ENCODE measurements at places on chromosomes 3 and 15.

DNA sequence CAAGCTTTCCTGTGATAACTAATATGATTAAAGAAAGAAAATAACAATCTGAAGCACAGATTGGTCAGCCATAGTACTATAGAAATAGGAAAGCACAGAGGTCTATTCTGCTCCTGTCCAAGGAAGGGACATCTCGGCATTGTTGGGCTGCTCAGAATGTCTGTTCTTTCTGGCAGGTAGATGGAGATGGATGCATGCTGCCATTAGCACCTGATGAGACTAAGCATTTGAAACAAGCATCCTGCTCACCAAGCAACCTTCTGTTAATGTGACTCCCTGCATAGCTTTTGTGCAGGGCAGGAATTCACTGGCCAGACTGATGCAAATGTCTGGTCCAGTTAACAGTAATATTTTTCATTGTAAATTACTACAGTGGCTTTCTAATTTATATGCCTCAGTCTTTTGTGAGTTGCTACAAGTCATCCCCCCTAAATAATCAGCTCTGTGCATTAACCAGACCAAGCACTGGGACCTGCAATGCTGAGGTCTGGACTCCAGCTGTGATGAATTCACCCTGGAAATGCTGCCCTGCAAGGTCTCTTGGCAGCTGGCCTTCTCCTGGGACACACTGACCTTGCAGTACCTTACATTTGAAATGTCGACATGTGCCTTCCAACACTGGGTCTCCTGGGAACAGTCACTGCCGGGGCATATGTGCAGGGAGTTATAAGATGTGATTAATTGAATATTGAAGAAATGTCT is 1123.7 kb downstream of the IGSF11 start:
- no peak for DNase-seq

GRCh38 chr3:140950144-140950543 is 8.5 kb downstream of the SLC25A36 start:
- DNase-seq, result no peak

- DNase-seq, result no peak
Observed at GRCh38 chr15:66050264-66050663, 181.0 kb downstream of the RAB11A start.

DNA sequence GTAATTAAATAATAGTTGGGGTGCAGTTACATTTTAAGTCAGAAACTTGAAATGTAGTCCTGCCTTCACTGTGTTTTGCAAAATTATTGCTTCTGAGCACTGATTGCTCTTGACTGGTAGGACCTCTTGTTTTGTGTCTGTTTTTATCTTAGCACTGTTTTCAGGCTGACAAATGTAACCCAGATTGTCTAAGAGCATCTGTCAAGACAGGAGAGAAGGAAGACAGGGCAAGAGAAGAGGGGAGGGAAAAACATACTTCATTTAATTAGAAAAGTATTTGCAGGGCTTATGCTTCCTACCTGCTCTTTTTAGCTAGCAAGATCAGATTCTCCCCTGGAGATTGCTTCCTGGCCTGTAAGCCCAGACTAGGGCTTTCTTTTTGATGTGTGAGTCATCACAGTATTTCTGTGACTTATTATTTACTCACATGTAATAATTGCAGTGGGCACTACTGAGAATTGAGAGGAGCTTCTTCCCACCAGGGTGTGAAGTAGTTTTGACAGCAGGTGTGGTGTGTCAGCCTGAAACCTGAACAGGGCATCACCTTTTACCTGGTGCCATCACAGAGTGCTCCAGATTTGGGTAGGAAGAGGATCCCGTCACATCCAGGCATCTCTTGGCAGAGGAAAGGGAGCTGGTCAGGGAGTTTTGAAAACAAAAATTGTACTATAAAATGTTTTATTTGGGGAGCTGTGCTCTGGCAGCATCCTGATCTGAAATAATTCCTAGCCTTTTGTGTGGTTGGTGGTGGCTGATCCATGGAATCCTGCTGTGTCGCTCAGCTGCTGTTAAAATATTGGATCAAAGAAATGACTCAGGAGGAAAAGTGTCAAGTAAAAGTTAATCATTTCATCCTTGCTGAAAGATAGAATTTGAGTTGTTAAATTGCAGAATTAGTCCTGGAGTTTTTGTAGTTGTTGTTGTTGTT is 98.2 kb downstream of the TMEM108 start:
- no peak for DNase-seq

DNA sequence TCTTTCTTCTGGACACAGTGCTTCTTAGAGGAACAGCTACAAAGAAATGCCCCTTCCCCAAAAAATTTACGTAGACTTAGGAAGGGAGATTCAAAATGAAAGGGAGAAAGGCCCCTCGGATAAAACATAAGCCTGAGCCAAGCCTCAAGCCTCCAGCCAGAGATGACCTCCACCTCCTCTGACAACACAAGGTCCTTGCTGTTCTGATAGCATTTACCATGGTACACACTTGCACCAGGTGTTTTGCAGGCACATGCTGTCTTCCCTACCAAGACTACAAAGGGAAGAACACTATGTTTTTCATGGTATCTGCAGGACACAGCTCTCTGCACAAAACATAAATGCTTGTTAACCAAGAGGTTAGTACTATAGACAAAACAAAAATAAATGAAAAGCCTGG is 27.8 kb downstream of the RYK start:
- no peak for DNase-seq

GRCh38 chr3:11349446-11349845 is 77.2 kb downstream of the ATG7 start:
- no peak for DNase-seq

- no peak for DNase-seq
Observed at GRCh38 chr15:72197041-72197459, 537 bp downstream of the GRAMD2A start.

DNA sequence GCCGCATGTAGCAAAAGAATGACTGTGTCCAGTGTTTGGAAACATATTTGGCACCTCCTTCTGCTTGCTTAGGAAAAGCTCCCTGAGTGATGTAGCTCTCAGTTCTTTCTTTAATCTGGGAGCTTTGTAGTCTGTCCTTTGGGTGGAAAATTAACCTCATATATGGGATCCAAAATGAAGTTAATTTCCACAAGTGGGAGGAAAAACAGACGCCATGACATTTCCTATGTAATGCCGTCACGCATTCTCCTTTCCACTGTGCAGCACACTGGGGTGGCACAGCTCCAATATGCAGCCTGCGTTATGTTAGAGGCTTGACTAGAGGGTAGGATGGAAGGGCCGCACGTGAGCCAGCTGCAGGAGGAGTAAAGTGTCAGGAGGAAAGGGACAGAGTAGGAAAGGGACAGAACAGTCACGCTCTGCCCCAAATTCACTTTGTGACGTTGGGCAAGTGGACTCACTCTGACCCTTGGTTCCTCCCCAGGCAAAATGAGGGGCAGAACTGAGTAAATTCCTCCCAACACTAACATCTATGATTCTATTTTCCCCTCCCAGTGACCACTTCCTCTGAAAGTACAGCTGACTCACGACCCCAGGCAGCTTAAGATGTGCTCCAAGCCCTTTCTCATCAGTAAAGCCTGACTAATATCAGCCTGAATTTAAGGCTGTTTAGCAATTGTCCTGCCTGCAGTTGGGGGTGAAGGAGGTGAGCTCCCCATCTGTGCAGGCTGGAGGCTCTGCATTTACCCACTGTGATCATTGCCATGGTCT is 176.5 kb upstream of the PFN2 start:
- DNase-seq, result no peak

GRCh38 chr3:103791786-103792515 is 1357.1 kb downstream of the ZPLD1 start:
- no peak for DNase-seq

- no peak for DNase-seq
Observed at GRCh38 chr3:70890020-70890394, 577.6 kb upstream of the MDFIC2 start.

GRCh38 chr3:101279765-101280385 is 40.5 kb downstream of the IMPG2 start:
- DNase-seq, result no peak

DNA sequence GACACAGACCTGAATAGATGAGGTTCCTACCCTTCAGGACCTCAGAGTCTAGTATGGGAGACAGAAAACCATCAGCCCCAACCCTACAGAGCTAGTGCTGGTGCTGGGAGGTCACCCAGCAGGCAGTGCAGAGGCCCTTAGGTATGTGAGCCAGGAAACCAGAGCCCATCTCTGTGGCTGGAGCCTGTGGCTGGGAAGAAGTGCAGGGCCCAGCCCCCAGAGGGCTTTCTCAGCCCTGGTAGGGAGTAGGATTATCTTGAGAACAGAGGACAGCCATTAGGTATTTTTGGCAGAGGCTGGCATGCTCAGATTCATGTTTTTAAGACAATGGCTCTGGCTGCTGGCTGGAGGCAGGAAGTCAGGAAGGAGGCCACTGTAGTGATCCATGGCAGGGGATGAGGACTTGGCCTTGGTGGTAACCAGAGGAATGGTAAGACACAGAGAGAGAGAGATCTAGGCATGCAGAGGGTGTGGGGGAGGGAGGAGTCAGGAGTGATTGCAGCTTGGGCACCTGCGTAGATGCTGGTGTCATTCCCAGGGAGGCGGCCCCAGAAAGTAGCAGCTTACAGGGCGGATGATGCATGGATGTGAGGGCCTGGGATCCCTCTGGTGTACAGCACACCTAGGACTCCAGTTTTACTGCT is 220.9 kb upstream of the EIF1B start:
- no peak for DNase-seq

DNA sequence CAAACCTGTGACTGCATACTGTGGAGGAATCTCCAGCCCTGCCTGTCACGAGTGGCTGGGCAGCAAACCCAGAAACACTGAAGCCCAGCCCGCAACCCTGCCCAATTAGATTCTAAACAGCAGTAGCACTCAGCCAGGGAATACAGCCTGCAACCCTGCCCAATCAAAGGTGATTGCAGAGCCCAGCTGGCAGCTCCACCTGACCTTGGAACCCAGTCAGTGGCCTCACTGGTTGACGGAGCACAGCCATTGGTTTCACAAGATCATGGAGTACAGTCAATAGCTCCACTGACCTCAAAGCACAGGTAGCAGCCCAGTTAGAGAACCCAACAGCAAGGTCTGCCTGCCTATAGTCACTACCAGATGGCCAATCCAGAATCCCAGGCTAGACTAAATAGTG is 35.2 kb upstream of the MYLK start:
- DNase-seq, result no peak

DNA sequence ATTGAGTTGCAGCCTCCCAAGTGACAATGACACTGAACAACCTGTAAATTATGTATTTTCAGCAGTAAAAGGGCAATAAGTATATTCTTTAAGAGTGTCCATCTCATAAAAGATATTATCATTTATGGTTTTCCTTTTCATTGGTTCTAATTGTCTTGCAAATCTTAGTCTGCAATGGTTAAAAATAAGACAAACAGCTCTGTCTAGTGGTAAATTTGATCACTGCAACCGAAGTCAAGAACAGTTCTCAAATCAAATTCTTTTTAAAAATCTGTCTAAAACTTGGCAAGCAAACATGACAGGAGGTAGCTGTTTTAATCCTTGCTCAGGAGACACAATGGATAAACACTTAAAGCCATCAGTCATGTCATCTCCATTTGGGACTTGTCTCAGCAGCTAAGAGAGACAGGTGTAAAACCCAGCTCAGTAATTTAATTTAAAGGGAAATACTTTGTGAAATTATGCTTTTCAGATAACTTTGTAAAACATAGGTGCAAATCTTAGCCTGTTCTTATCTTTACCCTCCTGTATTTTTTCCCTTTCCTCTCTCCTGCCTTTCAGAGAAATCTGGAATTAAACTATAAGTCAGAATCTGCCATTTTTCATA is 150.3 kb upstream of the ARHGEF26 start:
- no peak for DNase-seq

DNA sequence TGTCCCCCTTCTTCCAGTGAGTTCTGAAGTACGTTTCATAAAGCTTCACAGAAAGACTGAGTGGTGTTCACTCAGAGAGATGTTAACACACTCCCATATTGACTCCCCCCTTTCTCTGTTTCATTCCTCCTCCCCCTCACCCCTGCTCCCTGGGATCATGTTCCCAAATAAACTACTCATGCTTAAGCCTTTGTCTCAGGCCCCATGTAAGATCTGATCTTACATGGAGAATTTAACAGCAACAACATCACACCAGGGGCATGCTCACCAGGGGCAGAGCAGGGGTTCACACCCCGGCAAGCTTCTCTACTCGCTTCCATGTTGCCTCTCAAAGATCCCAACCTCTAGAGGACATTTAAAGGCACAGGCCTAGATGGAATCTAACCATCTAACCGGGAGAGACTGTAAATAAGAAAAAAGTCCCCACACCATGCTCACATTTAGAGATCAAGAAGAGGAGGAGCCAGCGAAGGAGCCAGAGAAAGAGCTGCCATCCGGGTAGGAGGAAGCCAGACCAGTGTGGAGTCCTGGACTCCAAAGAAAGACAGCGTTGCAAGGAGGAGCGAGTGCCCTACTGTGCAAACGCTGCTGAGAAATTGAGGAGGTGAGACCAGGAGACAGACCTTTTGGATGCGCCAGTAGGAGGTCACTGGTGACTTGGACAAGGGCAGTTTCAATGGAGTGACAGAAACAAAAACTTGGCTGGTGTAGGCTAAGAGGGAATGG is 21.4 kb upstream of the SRP14 start:
- no peak for DNase-seq

- no peak for DNase-seq
Observed at GRCh38 chr3:14716591-14716990, 41.6 kb downstream of the C3orf20 start.

DNA sequence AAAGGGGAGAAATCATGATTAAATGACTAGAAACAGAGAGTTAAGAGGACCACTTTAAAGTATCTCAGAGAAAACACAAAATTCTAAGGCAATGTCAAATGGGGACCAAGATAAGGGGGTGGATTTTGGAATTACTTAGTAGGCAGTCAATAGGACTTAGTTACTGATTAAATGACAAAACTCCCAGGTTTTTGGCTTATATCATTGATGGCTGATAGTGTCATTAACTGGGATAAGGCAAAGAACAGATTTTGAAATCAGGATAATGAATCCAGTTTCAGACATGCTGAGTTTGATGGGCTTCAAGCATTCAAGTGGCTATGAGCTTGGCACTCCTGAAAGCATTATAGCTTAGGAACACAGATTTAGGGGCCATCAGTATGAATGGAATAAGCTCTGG is 53.9 kb downstream of the TOP2B start:
- no peak for DNase-seq

DNA sequence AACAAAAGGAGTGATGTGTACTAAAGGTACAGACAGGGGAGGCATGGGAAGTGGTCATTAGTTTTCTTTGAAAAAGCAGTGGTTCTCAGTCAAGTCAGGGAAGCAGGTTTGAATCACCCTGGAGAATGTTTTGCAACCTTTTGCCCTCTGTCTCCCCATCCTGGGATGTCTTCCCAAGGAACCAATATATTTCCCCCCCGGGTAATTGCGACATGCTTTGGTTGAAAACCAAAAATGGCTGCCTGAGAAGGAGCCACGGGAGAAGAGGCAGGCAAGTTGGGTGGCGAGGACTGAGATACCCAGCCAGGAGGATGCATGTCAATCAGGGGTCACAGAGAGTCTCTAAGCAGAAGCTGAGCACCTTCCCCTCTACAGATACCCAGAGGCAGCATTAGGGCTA is 20.2 kb upstream of the PPP1R2 start:
- no peak for DNase-seq

DNA sequence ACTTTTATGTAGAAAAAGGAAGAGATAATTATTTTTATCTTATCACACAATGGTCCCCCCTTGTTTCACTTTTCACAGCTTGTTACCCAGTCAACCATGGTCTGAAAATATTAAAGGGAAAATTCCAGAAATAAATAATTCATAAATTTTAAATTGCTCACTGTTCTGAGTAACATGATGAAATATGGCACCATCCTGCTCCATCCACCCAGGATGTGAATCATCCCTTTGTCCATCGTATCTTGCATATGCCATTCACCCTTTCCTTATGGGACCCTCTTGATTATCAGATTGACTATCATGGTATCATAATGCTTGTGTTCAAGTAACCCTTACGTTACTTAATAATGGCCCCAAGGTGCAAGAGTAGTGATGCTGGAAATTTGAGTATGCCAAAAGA is 43.7 kb downstream of the ANKRD28 start:
- no peak for DNase-seq

GRCh38 chr3:33658621-33658990 is 59.4 kb downstream of the CLASP2 start:
- no peak for DNase-seq
